Urinary bladder (tissue), 4 donors: ENCODE measurements at places on chromosomes 5 and 9. TPM values are rescaled to one million over a fixed set of nuclear protein-coding genes. Genes with fewer than 3 reads are reported as not detected.
A peak's percentile ranks its signal among the peaks of the same experiment; 100 is the strongest.

The BRD9 gene
- total RNA-seq, result 27.8 TPM

The TMEM174 gene
- total RNA-seq, result not detected

The KCNIP1 gene
- total RNA-seq, result 3.0 TPM

The INSL4 gene
- total RNA-seq, result not detected

The FGF10 gene
- 21.2 TPM for total RNA-seq

The PFN3 gene
- total RNA-seq, result not detected

The C5orf52 gene
- total RNA-seq, result not detected

The CDC20B gene
- total RNA-seq, result not detected

The SCGB3A1 gene
- total RNA-seq, result not detected

The TICAM2 gene
- 11.9 TPM for total RNA-seq

The FREM1 gene
- total RNA-seq, result 53.2 TPM

GRCh38 chr5:158387499-158387898, 528.6 kb upstream of the CLINT1 start:
- DNase-seq, result no peak

- DNase-seq, result no peak
Observed at GRCh38 chr9:99137225-99137624, 32.3 kb downstream of the TGFBR1 start.

DNA sequence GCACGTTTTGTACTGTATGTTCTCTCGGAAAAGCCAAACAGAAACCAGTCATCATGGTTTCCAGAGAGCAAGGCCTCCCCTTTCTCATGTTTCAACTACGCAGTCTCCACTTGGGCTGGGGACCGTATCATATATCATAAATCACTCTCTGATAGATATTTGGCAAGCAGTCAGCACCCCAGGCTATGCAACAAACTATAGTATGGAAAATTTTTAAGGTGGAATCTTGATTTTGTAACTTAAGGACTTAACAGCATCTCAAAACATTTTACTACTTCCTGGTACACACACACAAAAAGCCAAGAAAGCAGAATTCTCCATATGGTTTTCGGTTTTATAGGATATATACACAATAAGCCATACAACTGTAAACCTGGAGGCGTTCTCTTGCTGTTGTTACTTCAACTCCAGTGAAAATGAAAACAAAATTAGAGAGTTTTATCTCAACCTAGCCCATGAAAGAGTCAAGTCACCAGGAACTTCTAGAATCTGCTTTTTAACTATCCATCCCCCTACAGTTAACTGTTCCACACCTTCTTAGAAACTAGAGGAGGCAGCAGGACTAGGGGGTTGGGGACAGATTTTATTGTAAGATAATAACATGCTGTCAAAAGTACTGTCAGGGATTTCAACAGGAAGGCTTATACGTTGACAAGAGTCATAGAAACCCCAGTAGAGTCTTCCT, 283.4 kb downstream of the NFIB start:
- DNase-seq, result peak; percentile 94

DNA sequence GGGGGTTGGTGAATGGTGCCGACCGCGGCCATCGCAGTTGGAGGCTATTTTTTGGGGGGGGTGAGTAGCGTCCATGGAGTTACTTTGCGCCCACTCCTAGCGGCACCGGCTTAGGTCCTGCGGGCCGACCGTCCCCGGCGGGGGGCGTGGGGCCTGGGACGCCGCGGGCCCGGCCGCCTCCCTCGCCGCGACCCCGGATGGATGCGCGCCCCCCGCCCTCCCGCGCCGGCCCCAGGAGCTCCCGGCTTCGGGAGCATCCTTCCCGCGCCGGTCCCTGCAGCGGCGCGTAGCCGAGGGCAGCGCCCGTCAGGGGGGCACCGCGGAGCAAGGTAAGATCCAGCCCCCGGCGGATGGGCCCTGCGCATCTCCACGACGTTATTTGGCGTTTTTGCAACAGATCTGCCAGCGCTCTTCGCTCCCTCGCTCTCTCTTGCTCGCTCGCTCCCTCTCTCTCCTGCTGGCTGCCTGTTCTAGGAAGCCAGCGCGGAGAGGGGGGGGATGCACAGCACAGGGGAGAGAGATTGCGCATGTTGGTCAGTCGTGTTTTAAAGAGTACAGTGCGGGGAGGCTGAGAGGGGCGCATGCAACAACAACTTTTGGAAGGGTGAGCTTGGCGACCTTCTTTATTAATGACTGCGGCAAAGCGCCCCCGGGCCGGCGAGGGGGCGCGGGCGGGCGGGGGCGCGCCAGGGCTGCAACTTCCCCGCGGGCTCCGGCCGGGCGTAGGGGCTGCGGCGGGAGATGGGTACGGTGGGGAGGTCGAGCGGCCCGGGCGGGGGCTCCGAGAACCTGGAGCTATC, 413 bp downstream of the JADE2 start:
- peak; percentile 74 for DNase-seq

DNA sequence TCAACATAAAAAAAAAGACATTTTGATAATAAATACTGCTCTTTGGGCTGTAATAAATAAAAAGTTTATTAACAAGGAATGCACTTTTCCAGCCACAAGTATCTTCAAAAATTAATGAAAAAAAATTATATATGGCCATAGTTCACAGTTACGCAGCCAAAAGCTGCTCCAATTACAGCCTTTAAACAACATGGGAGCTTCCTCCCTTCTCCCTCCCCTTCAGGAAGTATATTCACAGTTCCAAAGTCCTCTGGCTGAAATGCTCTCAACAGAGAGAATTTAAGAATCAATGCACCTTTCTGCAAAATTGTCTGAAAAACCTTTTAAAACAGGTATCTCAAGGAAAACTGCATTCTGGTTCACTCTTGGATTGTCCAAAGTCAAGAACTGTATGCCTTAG, 5.9 kb downstream of the PLK2 start:
- no peak for DNase-seq

DNA sequence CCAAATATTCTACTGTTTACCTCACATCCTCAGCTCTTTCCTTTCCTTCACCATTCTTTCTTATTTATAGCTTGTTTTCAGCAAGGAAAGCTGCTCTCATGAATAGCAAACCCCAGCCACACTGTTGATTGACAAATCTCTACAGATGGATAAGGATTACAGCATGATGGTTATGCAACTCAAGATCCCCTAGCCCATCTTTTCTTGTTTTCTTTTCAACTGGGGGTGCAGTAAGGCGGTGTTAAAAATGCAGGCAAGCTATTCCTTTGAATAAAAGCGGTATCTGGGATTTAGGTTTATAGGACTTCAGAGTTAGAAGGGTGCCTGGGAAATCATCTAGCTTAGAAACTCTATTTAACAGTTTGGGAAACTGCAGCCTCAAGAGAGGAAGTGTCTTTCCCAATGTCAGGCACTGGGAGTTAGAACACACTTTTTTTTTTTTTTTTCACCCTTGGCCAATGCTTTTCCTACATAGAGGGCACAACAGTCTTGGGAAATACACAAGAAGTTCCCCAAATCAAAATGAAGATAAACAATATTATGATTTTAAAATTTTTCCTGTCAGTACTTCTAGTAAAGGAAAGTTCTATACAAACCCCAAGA, 2.6 kb downstream of the SPARC start:
- no peak for DNase-seq

DNA sequence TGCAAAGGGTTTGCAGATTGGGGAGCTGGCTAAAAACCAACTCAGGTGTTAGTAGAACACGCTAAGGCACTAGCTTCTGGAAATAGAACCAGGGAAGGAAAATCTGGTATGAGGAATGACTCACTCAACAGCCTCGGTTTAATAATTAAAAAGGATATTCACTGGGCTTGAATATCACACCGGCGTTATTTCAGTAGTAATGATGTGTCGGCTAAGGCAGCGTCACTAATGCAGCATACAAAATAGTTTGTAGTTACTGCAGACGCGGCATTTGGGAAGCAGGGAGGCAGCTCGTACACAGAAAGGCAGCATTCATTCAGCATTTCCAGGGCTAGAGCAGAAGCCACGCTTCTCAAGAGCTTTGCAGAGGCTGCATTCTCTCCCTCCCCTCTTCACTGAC, 1.7 kb downstream of the ADRA1B start:
- DNase-seq, result no peak

GRCh38 chr5:87867281-87867680, 401.4 kb downstream of the TMEM161B start:
- DNase-seq, result no peak

DNA sequence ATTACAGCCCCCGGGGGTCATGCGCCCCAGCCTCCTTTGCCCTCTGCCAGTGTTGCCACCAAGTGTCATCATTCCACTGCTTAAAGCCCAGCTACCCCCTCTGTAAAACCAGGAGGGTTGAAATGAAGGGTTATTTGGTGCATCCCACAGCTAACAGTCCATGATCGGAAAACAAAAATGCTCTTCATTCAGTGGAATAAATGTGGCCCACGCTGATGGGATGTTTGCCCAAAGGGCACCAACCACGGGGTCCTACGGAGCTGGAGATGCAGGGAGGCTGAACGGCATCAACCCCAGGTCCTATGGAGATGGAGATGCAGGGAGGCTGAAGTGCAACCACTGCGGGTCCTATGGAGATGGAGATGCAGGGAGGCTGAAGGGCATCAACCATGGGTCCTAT, 218.5 kb upstream of the IRX1 start:
- no peak for DNase-seq

- no peak for DNase-seq
Observed at GRCh38 chr5:149770236-149770635, 40.1 kb downstream of the PPARGC1B start.

DNA sequence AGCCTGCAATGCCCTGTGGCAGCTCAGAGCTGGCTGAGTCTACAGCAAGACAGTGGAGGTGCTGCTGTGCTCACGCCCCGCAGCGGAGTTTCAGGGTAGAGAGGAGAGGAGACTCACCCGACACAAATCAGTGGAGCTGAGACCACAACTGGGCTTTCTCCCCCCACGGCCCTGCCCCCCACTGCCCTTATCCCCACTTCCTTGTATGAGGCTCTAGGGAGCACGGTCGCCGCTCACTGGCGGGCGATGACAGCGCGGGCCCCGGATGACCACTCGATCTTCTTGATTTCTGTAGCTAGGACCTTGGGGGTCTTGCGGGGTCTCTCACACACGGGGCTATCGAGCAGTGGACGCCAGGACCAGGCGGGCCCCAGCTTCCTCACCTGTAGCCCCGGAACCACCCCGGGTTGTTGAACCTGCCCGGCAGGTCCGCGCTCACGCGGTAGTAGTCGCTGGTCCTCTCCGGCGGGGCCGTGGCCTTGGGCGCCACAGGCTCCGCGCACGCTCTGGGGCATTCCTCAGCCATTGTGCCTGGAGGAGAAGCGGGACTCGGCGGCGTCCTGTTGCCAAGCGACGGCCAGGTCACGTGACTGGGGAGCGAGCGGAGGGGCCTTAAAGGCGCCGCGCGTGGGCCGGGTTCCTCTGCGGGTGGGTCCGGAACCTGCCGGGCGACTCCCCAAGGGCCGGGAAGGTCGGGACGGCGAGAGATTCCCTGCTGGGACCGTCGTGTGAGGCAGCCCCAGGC, 984 bp upstream of the MRPS2 start:
- peak; percentile 62 for DNase-seq

- DNase-seq, result no peak
Observed at GRCh38 chr9:76401580-76402354, 7.5 kb upstream of the RFK start.

- DNase-seq, result no peak
Observed at GRCh38 chr9:85064811-85065371, 395.4 kb downstream of the NTRK2 start.

- no peak for DNase-seq
Observed at GRCh38 chr5:122287101-122287500, 24.9 kb upstream of the SNCAIP start.

GRCh38 chr5:150632305-150633160, 7.9 kb upstream of the SYNPO start:
- no peak for DNase-seq

DNA sequence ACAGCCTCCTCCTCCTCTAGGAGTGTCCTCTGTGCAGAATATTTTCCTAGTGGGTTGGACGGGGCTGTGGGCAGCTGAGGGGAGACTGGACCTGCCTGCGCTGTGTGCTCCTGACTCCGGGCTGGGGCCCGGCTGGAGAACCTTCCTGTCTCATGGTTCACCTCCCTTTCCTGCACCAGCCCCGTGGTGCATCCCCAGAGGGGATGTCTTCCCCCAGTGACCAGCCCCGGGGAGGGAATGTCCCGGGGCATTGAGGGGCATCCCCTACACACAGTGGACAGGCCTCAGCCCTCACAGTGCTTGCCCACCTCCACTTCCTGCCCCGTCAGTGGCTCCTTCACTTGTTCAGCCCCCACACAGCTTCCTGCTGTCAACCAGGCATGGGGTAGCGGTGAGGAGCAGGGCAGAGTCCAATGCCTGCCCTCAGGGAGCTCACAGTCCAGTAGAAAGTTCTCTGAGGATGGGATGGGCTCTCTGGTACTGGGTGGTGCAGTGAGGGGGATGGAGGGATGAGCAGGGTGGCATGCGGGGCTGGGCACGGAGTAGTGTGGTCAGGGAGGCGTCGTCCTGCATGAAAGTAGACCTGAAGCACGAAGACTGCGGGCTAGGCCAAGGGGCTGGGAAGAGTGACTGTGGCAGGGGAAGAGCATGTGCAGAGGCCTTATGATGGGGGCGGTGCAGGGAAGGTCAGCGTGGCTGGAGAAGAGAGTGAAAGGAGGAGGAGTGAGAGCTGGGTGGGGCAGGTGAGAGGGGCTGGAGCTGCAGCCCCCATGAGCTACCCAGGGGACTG, 52.1 kb upstream of the PITX1 start:
- no peak for DNase-seq

- no peak for DNase-seq
Observed at GRCh38 chr5:36535378-36535777, 71.0 kb upstream of the SLC1A3 start.

DNA sequence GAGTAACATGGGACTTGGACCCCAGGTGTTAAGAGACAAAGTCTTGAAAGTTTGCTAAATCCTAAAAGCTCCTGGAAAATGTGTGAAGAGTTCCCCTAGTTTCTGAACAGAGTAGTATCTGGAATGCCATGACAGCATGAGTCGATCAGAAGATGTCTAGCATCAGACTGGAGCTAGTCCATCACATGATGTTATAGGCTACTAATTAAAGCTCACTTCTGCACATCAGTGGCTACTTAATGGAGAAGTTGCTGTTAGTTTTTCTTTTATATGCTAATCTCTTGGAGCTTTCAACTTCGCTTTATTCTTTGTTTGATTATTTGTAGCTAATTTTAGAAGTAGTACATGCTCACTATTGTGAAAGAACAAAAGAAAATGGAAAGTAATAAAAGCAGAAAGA, 471.3 kb upstream of the KLF4 start:
- DNase-seq, result no peak

DNA sequence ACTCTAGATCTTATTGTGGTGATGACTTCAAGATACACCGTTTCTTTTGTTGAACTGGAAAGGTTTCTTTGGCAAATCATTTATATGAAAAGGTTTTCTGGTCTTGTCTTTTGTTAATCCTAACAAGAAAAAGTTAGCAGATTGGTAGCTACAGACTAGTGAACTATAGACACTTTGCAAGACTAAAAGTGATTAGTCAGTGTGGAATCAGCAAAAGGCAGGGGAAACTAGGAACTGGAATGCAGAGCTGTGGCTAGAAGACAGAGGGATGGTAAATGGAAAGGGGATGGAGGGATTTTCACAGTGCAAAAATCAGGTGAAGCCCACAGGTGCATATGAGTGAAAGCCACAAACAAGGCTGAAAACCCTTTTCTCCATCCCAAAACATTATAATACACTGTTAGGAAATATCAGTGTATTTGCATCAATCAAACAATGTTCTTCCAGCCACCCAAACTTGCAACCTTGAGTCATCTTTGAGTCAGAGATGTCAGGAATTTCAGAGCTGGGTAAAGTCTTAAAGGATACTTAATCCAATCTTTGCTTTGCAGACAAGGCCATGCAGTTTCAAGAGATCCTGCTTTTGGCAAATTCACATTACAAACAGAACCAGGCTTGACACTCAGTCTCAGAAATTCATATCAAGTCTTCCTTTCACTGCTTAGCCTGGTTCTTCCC, 52.7 kb downstream of the PLK2 start:
- DNase-seq, result no peak

- no peak for DNase-seq
Observed at GRCh38 chr5:5481206-5481605, 58.7 kb downstream of the ICE1 start.

- DNase-seq, result no peak
Observed at GRCh38 chr9:135961277-135961715, at the start of gene UBAC1. TSS of gene UBAC1 (minus strand) at chr9:135961373. CDS start at chr9:135961162, 211 bp downstream.
